ENCODE measurements at places on chromosomes 11 and 22. TPM values are rescaled to one million over a fixed set of nuclear protein-coding genes. Genes with fewer than 3 reads are reported as not detected.

Gene CCDC81
- total RNA-seq: 0.33 TPM

GRCh38 chr11:35302398-35302797, 117.0 kb downstream of the SLC1A2 start:
- DNase-seq: no peak
- H3K4me3 ChIP-seq: no peak overlapping the region
- no peaks in the 10 kb centered on the region for H3K36me3 ChIP-seq
- H3K27ac ChIP-seq: no peak overlapping the region
- no peaks in the 10 kb centered on the region for H3K27me3 ChIP-seq

- peaks cover 55% of the 10 kb centered on the region for H3K27me3 ChIP-seq
- no peak overlapping the region for H3K4me3 ChIP-seq
- peak; percentile 28 for DNase-seq
- no peaks in the 10 kb centered on the region for H3K36me3 ChIP-seq
These were observed 122.1 kb downstream of the CSNK2A3 start for GRCh38 chr11:11230802-11231562.

Gene NOX4
- not detected for total RNA-seq

Gene PHETA2
- 1.3 TPM for total RNA-seq

DNA sequence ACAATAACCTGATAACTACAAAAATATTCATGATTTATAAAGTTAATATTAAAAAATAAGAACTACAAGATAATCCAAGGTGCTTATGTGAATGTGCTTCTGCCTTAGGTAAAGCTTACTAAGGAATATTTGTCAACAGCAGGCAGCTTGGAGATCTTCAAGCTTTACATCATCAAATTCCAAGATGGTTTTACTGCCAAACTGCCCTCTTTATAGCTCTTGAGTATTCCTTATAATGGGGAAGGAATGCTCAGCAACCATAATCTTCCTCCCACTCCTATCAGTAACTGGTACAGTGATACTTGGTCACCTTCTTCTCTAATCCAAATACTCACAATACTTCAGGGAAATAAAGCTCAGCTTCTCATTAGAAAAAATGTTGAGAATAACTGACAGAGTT, 30.1 kb downstream of the SBF2 start:
- H3K4me1 ChIP-seq: no peaks in the 10 kb centered on the region
- no peak overlapping the region for H3K4me3 ChIP-seq
- H3K27ac ChIP-seq: no peak overlapping the region
- H3K36me3 ChIP-seq: no peaks in the 10 kb centered on the region

GRCh38 chr11:70628176-70628854, 230.0 kb downstream of the CTTN start:
- no peak for DNase-seq
- no peaks in the 10 kb centered on the region for H3K27me3 ChIP-seq
- peaks cover 17% of the 10 kb centered on the region for H3K4me1 ChIP-seq
- peak overlapping the region; percentile 39 for H3K4me3 ChIP-seq
- H3K36me3 ChIP-seq: peaks cover 9% of the 10 kb centered on the region

- H3K27me3 ChIP-seq: no peaks in the 10 kb centered on the region
- H3K36me3 ChIP-seq: peaks cover 13% of the 10 kb centered on the region
- no peak overlapping the region for H3K27ac ChIP-seq
- no peak for DNase-seq
These were observed 27.0 kb downstream of the MYBPC3 start for GRCh38 chr11:47325271-47326041.

GRCh38 chr11:86500500-86501140, 125.9 kb downstream of the CCDC81 start:
- no peaks in the 10 kb centered on the region for H3K27me3 ChIP-seq
- H3K36me3 ChIP-seq: no peaks in the 10 kb centered on the region
- no peak for DNase-seq

GRCh38 chr11:22807855-22808570, 21.6 kb downstream of the SVIP start:
- peaks cover 18% of the 10 kb centered on the region for H3K4me1 ChIP-seq
- no peaks in the 10 kb centered on the region for H3K36me3 ChIP-seq
- no peak overlapping the region for H3K4me3 ChIP-seq
- H3K27ac ChIP-seq: no peak overlapping the region
- no peak for DNase-seq

GRCh38 chr11:43987384-43988039, 45.1 kb downstream of the C11orf96 start:
- H3K4me3 ChIP-seq: no peak overlapping the region
- H3K27me3 ChIP-seq: peaks cover 8% of the 10 kb centered on the region
- no peak overlapping the region for H3K27ac ChIP-seq
- peak; percentile 41 for DNase-seq

DNA sequence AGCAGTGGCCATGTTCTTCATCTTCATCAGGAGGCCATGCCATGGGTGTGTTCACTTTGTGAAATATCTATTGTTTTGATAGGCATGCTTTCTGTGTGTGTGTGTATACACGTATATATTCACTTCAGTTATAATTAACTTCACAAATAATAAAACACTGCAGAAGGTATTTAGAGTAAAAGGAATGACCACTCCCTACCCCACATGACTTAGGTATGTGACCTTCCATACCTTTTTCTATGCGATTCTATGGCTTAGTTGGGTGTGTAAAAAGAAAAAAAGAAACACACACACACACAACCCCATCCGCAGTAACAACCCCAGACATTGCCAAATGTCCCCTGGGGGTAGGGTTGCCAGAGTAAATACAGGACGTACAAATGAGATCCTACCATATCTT, 72.0 kb downstream of the CYTH4 start:
- H3K27ac ChIP-seq: no peak overlapping the region
- no peak for DNase-seq
- H3K27me3 ChIP-seq: peaks cover 40% of the 10 kb centered on the region
- no peak overlapping the region for H3K4me3 ChIP-seq
- H3K4me1 ChIP-seq: peaks cover 16% of the 10 kb centered on the region
- no peaks in the 10 kb centered on the region for H3K36me3 ChIP-seq

Gene GPR83
- total RNA-seq: 0.07 TPM

GRCh38 chr11:1192741-1193325, 30.0 kb upstream of the MUC5B start:
- no peaks in the 10 kb centered on the region for H3K27me3 ChIP-seq
- H3K4me3 ChIP-seq: no peak overlapping the region
- H3K27ac ChIP-seq: no peak overlapping the region
- no peaks in the 10 kb centered on the region for H3K4me1 ChIP-seq
- no peaks in the 10 kb centered on the region for H3K36me3 ChIP-seq
- DNase-seq: no peak

- H3K4me3 ChIP-seq: no peak overlapping the region
- H3K27ac ChIP-seq: no peak overlapping the region
- peaks cover 15% of the 10 kb centered on the region for H3K4me1 ChIP-seq
- no peak for DNase-seq
These were observed 231.1 kb downstream of the SWAP70 start for GRCh38 chr11:9895006-9895405.

DNA sequence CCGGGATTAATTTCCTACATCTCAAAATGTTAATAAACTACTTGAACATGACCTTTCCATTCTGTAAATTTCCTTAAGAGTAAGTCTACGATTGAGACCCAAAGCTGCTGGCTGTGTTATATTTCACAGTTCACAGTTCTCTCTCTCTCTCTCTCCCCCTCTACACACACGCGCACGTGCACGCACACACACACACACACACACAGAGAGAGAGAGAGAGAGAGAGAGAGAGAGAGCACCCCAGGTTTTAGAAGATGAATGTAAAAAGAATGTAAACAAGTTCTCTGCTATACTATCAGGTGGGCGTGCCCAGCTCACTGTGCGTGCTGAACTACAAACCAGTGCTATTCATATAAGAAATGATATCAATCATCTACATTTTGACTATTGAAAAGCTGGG, 3.3 kb downstream of the BDNF start:
- peak overlapping the region; percentile 55 for H3K27ac ChIP-seq
- H3K36me3 ChIP-seq: peaks cover 37% of the 10 kb centered on the region
- peak overlapping the region; percentile 82 for H3K4me3 ChIP-seq
- no peak for DNase-seq
- H3K4me1 ChIP-seq: peaks cover 32% of the 10 kb centered on the region
- no peaks in the 10 kb centered on the region for H3K27me3 ChIP-seq

GRCh38 chr11:69215784-69216415, 60.2 kb downstream of the SMIM38 start:
- DNase-seq: peak; percentile 39
- no peak overlapping the region for H3K27ac ChIP-seq
- H3K36me3 ChIP-seq: no peaks in the 10 kb centered on the region
- H3K27me3 ChIP-seq: no peaks in the 10 kb centered on the region

DNA sequence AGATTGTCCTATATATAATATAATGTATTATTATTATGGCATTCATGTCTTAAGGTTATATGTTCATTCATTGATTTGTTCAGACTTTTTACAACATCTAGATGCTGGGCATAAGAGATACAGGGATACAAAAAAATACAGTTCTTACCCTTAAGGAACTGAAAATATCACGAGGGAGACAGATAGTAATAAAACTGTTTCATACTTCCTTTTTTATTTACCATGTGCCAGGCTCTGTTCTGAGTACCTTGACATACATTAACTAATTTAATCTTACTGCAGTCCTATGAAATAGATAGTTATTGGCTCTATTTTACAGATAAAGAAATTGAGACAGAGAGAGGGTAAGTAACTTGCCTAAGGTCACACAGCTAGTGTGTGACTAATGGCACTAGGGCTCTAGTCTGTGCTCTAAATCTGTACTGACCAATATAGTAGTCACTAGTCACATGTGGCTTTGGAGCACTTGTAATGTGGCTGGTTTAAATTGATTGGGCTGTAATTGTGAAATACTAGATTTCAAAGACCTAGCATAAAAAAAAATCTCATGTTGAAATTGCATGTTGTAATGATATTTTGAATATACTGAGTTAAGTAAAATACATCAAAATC, 21.3 kb downstream of the TRIM44 start:
- H3K27ac ChIP-seq: no peak overlapping the region
- peaks cover 27% of the 10 kb centered on the region for H3K4me1 ChIP-seq

- H3K4me1 ChIP-seq: no peaks in the 10 kb centered on the region
- H3K4me3 ChIP-seq: no peak overlapping the region
- DNase-seq: no peak
- H3K27me3 ChIP-seq: no peaks in the 10 kb centered on the region
These were observed 10.4 kb downstream of the ANO5 start for GRCh38 chr11:22203281-22203680.

Gene ACRV1
- not detected for total RNA-seq

Gene SELENOO
- 29.5 TPM for total RNA-seq

DNA sequence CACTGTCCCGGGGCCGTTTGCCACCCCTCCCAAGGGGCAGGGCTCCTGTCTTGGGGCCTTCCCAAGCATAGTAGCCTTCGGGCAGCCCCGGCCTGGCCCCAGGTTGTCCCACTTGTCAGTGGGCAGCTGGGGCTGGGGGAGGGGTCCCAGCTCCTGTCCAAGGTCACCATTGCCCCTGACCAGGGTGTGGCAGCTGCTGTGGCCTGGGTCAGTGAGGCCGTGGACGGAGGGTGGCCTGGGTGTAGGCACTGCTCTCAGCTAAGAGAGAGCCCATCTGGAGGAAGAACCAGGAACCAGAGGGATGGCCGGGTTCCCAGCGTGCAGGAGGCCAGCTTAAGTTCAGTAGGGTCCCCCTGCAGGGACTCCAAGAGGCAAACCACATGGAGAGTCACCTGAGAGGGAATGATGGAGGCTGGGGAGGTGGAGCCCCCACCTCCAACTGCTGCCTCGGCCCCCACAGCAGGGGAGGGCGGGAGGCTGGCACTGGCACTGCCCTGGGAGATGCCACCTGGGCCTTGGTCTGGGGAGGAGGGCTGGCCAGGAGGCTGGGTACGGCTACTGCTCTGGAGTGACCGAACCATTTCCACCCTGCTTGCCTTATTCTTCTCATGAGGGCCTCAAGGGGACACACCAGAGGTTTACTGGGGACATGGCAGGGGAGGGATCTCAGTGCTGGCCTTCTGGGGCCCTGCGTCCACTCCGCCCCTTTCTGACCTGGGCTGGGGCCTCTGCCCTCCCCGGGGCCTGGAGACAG, 6.8 kb upstream of the CCDC188 start:
- no peaks in the 10 kb centered on the region for H3K4me1 ChIP-seq
- H3K4me3 ChIP-seq: no peak overlapping the region
- H3K36me3 ChIP-seq: peaks cover 13% of the 10 kb centered on the region
- no peak for DNase-seq

DNA sequence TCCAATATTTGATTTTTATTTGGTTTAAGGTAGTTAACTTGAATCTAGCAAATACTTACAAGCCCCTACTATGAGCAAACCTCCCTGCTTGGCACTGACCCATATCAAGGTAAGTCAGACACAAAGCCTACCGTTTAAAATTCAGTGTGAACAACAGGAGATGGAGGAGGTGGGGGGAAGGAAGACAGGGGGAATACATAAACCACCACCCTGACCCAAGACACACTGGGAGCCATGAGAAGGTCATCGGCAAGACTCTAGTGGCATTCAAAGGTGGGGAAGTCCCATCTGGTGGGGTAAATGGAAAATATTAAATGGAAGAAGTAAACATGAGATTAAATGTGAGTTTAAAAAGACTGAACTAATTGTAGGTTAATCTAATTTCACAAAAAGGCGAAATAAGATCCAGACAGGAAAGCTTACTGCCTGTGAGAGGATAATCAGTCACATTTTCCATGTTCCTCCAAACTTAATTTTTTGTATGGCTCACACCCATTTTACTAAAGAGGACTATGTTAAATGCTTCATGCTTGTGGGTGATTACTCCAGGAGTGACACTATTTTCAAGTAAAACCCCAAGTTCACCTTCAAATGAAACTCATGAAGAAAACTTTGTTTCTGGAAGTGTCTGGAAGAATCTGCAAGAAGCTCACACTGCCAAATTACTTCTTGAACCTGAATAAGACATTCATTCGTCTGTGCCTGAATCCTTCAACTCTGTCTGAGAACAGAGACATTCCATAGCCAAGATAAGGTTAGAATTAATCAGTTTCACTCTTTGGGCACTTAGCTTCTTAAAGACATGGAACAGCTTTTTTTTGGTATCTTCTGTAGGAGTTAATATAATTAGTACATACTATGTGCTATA, 51.7 kb downstream of the PITPNB start:
- H3K27ac ChIP-seq: peak overlapping the region; percentile 59
- no peak overlapping the region for H3K4me3 ChIP-seq
- H3K27me3 ChIP-seq: no peaks in the 10 kb centered on the region
- peaks cover 43% of the 10 kb centered on the region for H3K36me3 ChIP-seq

Gene ADM2
- 10.2 TPM for total RNA-seq

Gene MLC1
- total RNA-seq: not detected

DNA sequence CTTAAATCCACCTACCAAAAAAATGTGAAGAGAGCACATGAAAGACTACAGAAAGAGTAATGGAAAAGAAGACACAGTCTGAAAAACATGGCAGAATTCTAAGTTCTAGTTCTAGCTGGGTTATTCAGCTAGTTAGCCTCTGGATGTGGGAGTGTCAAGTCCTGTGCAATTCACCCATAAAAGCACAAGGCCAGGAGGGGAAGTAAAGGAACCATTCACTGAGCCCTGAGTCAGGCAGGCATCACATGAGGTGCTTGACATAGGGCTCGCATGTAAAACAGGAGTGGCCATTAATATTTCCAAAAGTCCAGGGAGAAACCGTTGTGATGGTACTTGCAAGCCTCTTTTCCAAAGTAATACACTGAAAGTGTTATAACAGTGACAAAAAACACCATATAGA, 103.7 kb downstream of the GAB2 start:
- no peak overlapping the region for H3K4me3 ChIP-seq
- no peak overlapping the region for H3K27ac ChIP-seq
- H3K4me1 ChIP-seq: peaks cover 8% of the 10 kb centered on the region
- DNase-seq: no peak
- H3K36me3 ChIP-seq: no peaks in the 10 kb centered on the region

Gene KCNJ1
- not detected for total RNA-seq
